Pulmonary artery endothelial cell (primary cell): ENCODE measurements at places on chromosomes 2 and 18. TPM values are rescaled to one million over a fixed set of nuclear protein-coding genes. Genes with fewer than 3 reads are reported as not detected.

- no peak for DNase-seq
Measured at GRCh38 chr2:239726631-239727181, 298.4 kb downstream of the NDUFA10 start.

DNA sequence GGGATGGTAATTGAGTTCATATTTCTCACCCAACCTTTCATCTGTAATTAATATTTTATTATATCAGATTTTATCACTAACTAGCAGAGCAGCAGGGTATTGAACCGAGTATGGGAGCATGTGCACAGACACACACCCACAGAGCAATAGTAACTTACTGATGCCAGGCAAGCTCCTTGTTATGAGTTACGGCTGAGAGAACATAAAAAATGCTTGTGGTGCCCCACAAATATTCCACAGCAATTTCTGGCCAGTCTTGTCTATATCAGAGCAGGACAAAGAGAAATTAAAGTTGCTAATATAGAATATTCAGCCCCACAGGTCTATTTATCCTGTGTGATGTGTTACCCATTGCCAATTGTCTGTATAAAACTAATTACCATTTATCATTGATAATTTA, 501.8 kb upstream of the RAB12 start:
- no peak for DNase-seq

GRCh38 chr2:175619179-175620045, 382.7 kb downstream of the LNPK start:
- DNase-seq = no peak

DNA sequence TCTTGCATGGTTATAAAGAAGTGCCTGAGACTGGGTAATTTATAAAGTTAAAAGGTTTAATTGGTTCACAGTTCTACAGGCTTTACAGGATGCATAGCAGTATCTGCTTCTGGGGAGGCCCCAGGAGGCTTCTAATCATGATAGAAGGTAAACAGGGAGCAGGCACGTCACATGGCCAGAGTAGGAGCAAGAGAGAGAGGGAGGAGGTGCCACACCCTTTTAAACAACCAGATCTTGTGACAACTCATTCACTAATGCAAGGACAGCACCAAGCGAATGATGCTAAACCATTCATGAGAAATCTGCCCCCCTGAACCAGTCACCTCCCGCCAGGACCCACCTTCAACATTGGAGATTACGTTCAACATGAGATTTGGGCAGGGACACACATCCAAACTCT, 141.1 kb downstream of the EN1 start:
- DNase-seq = no peak

DNA sequence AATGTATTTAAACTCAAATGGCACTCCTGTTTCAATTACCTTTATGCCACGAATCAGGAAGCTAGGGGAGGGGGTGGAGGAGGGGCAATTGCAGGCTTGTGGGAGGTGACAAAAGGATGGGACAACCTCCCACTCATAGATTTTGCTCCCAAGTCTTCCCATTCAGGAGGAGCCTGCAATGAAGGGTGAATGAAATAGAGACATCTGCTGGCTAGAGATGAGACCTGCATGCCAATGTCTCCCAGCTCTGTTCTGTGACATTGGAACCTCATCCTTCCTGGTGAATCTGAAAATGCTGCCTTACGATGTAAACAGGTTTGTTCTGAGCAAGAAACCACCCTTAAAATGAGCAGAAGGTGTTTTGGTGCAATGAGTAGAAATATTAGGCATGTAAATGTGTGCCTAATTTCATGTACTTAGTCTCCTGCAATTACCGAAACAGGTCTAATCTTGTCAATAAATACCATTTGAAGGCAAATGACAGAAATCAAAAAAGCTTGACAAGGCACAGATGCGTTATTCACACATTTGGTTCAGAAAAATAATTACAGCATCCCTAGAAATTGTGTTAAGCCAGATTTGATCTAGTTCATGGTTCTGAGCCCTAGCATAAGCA, 2.7 kb upstream of the PID1 start:
- peak; percentile 27 for DNase-seq

Gene DOK1
- 15.7 and 20.9 TPM in 2 replicates for total RNA-seq

Gene TDRD15
- not detected in 2 replicates for total RNA-seq

DNA sequence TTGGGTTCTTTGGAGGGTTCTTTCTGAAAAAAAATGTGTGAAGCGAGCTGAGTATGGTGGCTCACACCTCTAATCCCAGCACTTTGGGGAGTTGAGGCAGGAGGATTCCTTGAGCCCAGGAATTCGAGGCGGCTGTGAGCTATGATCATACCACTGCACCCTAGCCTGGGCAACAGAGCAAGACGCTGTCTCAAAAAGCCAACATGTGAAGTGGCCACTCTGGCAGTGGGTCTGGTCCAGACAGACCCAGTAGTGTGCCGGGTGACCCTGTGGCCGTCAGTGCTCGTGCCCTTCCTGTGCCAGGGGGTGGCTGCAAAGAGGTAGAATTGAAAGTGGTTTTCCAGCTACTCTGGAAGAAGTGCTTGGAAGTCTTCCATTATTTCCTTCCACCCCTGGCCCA, 11.6 kb downstream of the KLF11 start:
- DNase-seq = no peak

GRCh38 chr2:238929242-238930081, 81.6 kb downstream of the TWIST2 start:
- DNase-seq = peak; percentile 72

- no peak for DNase-seq
Measured at GRCh38 chr2:175575346-175576258, 394.1 kb upstream of the ATP5MC3 start.

Gene C2orf42
- total RNA-seq = 10.4 and 27.6 TPM in 2 replicates

Gene CEBPZ
- total RNA-seq = 49.6 and 69.3 TPM in 2 replicates

Gene OR6B2
- not detected in 2 replicates for total RNA-seq

Gene TMEM163
- total RNA-seq = 0.81 and 2.2 TPM in 2 replicates

DNA sequence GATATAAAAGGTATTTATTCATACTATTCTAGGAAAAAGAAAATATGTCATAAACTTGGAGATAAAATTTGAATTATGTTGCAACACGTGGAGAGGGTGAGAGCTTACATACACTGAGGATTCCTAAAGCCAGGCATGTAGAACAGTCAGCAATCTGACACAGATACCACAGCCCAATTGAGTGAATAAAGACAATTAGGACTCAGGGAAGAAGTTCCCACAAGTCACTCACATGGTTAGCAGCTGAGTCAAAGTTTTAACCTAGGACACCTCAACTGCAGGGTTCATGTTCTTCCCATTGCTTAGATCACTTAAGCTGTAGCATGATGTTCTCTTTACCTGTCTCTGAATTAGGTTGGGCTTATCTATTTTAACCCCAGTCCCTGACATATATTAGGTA, 189.5 kb downstream of the CMPK2 start:
- DNase-seq = no peak

Gene ACMSD
- not detected in 2 replicates for total RNA-seq

DNA sequence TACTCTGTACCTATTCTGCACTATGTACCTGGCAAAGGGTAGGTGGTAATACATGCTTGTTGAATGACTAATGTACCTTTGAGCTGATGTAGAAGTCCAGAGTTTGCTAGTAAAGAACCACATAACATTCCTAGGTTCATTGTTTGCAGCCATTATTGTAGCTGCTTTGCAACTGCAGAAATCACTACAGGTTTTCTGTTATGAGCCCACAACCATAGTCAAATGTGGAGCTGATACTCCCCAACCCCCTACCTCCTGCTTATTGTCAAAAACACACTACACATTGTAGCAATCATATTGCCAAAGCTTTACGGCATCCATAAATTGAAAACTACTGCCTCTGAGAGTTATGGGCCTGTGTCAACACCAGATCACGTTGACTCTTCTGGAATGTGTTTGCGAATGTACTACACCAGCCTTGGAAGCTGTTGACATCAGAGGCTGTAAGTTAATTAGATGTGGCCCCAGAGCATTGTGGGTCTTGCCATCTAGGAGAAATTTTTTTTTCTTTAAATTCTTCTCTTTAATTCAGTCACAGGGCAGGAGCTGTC, 187.0 kb downstream of the AGPS start:
- DNase-seq = no peak

Gene IL18R1
- total RNA-seq = 3.7 and 8.3 TPM in 2 replicates

Gene TSPYL6
- not detected in 2 replicates for total RNA-seq

Gene KATNAL2
- 0.33 and 0.63 TPM in 2 replicates for total RNA-seq

DNA sequence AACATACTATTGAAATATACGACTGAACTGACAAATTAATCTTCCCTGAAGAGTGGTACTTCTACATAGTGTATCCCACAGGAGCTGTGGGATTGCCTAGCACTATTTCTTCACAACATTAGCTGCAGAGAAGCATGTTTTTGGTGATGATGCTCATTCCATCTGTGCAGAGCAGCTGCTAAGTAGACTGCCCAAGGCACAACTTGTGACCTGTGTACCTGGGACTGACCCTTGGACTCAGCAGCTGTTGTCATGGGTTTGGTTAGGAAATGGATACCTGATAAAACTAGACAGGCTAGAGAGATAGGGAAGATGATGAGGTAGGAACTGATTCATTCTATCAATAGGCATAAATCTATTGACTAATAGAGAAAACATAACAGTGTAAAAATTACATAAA, 1204.0 kb downstream of the DSC3 start:
- no peak for DNase-seq

Gene MCM6
- total RNA-seq = 28.6 and 41.4 TPM in 2 replicates

GRCh38 chr2:118773826-118774225, 73.6 kb downstream of the EN1 start:
- no peak for DNase-seq

Gene TTR
- not detected in 2 replicates for total RNA-seq

GRCh38 chr2:177291701-177292100, 27.2 kb upstream of the NFE2L2 start:
- DNase-seq = no peak

- no peak for DNase-seq
Measured at GRCh38 chr2:102002228-102002627, 10.5 kb downstream of the IL1R2 start.

- no peak for DNase-seq
Measured at GRCh38 chr2:69424419-69424818, 12.8 kb downstream of the NFU1 start.

DNA sequence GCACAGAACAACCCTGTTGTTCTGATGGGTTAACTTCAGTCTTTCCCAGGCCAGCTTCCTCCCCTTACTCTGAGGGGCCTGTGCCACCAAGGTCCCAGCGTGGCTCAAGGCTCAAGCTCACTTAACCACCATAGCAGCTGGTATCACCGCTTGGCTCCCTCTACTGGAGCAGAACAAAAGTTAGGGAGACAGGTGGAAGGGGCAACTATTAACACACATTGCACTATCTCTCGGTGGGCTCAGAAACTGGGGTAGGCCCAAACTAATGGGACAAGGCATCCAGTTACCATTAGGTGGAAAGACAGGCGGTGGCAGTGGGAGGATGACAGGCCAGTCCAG, 88.7 kb upstream of the ATL2 start:
- DNase-seq = no peak

- no peak for DNase-seq
Measured at GRCh38 chr2:109692013-109692743, 78.0 kb downstream of the SOWAHC start.

GRCh38 chr2:44957656-44958327, 16.3 kb downstream of the SIX3 start:
- DNase-seq = no peak

Gene BMP10
- not detected in 2 replicates for total RNA-seq

Gene EGR4
- not detected in 2 replicates for total RNA-seq

Gene CLHC1
- total RNA-seq = 3.4 and 5.5 TPM in 2 replicates

GRCh38 chr18:54503131-54503894, 87.7 kb upstream of the DYNAP start:
- peak; percentile 3 for DNase-seq
